Cardiac fibroblast (primary cell): ENCODE measurements at places on chromosomes 6 and 20.
A peak's percentile ranks its signal among the peaks of the same experiment; 100 is the strongest.

DNA sequence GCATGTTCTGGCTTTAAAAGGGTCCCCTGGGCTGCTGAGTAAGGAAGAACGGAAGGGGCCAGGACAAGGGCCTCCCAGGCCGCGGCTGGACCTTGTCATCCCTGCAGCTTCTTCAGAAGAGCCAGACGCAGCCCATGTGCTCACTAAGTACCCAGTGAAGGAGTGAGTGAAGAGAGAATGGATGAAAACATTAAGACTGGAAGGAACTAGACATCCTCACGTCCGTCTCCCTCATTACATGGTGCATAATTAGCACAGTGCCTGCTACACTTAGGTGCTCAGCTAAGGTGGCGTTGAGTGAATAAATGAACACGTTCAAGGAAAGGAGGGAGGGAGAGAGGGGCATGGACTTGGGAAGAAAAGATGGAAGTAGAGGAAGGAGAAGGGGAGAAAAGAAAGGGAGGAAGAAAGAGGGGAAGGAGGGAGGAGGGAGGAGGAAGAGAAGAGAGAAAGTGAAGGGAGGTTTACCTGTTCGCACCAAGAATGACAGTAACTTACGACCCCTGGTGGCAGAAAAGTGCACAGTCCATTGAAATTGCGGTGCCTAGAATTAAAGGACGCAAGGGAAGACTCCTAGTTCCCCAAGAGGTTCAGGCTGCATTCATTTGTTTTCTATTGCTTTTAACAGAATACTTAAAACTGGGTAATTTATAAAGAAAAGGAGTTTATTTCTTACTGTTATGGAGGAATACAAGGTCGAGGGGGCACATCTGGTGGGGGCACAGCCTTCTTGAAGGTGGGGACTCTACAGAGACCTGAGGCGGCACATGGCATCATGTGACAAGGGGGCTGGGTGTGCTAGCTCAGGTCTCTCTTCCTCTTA, 8.0 kb downstream of the TP53RK start:
- peak; percentile 63 for DNase-seq

GRCh38 chr6:17280552-17281090, 540 bp upstream of the RBM24 start:
- DNase-seq = no peak

DNA sequence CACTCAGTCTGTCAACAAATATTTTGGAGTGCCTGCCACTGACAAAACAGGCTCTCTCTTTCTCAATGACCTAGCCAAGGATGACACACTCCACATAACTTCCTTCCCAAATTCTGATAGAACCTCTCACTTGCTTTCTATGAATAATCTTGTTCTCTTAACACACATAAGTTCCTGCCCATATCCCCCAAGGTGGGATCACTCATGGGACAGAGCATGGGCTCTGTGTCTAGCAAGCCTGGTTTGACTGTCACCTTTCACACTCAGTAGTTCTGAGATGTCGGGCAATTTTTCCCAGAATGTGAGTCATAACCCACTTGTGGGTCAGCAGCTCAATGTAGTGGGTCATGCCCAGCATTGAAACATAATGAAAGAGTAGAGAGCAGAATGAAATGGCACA, 78.1 kb downstream of the LRFN2 start:
- no peak for DNase-seq

GRCh38 chr6:117619178-117619577, 16.9 kb upstream of the GOPC start:
- no peak for DNase-seq

DNA sequence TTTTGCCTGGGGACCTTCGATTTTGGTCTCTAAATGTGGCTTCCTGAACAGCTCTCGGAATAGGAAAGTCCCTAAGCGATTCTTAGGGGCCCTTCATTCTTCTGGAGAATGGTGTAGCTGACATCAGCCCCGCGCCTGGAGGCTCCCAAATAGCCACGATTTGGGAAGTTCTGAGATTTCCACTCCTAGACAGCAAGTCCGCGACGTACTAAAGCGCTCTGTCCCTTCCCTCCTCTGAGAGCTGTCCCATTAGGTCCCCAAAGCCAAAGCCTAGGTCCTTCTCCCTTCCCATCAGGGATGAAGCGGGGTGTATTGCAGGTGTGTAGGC, 756 bp downstream of the MOXD1 start:
- peak; percentile 18 for DNase-seq

GRCh38 chr6:42378125-42378524, 73.6 kb downstream of the TRERF1 start:
- DNase-seq = no peak

GRCh38 chr6:4489538-4489937, 286.7 kb upstream of the CDYL start:
- no peak for DNase-seq

DNA sequence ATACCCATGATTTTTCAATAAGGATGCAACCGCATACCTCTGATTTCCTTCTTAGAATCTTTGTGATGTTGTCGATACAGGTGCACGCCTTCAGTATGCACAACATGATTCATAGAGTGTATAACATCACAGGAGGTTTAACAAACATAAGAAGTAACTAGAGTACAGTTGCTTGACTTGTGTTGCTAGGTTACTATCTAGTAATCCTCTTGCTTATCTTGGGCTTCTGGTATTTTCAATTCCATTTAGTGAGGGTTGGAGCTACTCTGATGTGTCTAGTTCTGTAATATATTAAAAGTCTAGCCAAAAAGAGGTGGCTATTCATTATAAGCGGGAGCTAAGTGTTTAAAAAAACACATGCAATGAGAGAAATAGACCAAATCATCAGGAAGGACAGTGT, 85.5 kb upstream of the TENT5A start:
- DNase-seq = peak; percentile 57

GRCh38 chr6:104068281-104068680, 791.4 kb downstream of the HACE1 start:
- no peak for DNase-seq

- no peak for DNase-seq
Observed at GRCh38 chr6:16404456-16404855, 166.1 kb downstream of the GMPR start.

DNA sequence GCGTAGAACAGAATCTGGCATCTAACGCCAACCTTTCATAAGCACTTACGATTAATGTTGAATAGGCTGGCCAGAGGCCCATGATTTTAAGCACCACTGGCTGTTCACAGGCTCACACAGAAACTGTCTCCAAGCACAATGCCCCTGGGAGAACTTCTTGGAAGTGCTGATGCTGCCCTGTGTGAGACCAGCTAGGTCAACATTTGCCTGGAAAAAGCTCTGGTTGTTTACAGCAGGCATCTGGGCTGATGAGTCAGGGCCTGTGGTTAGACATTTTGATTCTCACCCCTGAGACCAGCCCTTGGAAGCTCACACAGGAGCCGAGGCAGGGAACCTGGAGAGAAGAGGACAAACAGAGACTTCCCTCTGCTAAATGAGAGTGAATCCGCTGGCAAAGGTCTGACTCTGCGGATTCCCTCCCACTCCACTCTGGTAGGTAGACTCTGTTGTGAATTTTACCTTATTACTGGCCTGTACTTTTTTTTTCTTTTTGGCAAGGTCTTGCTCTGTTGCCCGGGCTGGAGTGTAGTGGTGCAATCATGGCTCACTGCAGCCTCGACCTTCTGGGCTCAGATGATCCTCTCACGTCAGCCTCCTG, 6.8 kb upstream of the SULF2 start:
- DNase-seq = peak; percentile 96

DNA sequence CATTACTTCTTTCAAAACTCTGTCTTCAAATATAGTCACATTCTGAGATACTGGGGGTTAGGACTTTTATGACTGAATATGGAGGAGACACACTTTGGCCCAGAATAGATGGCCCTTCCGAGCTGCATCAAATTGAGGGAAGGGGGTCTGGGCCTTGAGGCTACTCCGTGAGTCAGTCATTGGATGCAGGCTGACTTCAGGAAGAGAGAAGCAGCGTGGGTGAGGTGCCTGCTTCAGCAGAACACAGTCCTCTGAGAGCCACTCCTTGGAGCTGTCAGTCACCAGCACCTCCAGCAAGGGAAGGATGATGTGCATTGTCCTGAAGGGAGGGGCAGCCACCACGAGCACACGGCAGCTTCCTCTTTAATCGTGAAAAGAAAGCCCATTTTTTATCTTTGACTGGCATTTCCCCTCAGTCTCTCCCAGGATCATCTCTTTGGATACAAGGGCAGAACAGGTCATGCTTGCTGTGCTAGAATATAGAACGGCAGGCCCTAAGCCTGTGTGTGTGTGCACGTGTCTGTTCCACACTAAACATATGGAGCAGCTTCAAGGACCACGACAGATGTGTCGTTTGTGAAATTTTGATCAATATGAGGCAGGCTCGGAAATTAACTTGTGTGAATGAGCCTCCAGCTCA, 721.6 kb downstream of the KIF16B start:
- no peak for DNase-seq

GRCh38 chr6:29631860-29632731, 887 bp downstream of the GABBR1 start:
- peak; percentile 51 for DNase-seq

GRCh38 chr6:25442898-25443297, 163.7 kb downstream of the CARMIL1 start:
- DNase-seq = no peak

DNA sequence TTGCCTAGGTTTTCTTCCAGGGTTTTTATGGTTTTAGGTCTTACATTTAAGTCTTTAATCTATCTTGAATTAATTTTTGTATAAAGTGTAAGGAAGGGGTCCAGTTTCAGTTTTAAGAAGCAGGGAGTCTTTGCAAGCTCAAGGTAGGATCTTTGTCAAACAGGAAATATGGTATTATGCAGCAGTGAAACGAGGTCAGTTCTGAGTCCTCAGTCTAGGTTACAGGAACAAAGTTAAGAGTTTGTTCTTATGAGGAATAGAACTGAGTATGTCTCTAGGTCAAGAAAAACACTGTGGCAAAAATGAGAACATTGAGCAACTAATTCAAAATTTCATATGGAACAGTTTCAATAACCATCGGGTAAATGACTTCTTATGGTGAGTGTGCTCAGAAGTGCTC, 63.6 kb downstream of the GCLC start:
- DNase-seq = no peak

GRCh38 chr6:44667668-44668390, 280.3 kb downstream of the CDC5L start:
- peak; percentile 36 for DNase-seq
